ENCODE measurements at places on chromosomes 11 and 22. TPM values are rescaled to one million over a fixed set of nuclear protein-coding genes. Genes with fewer than 3 reads are reported as not detected.

The PNPLA3 gene
- total RNA-seq, result 1.7 TPM

The TTC17 gene
- total RNA-seq, result 74.2 TPM

The MS4A6A gene
- total RNA-seq, result not detected

The OR51B2 gene
- not detected for total RNA-seq

The MMP12 gene
- not detected for total RNA-seq

The YDJC gene
- total RNA-seq, result 67.9 TPM

The CSF2RB gene
- total RNA-seq, result not detected

The MMP3 gene
- total RNA-seq, result 0.26 TPM

The SYTL2 gene
- total RNA-seq, result 8.2 TPM

The CST6 gene
- 4.4 TPM for total RNA-seq

The TRIM48 gene
- not detected for total RNA-seq

The CNTN5 gene
- total RNA-seq, result not detected

The FXYD6 gene
- not detected for total RNA-seq

The IFITM10 gene
- total RNA-seq, result 2.4 TPM

The RFPL1 gene
- total RNA-seq, result not detected

The GAL3ST1 gene
- 0.13 TPM for total RNA-seq

The INSC gene
- 1.2 TPM for total RNA-seq

The RASD2 gene
- 0.13 TPM for total RNA-seq

The DEUP1 gene
- under 0.01 TPM for total RNA-seq

The KCTD14 gene
- 1.3 TPM for total RNA-seq

The BIRC3 gene
- 1.4 TPM for total RNA-seq

The TYMP gene
- total RNA-seq, result 126 TPM

The ZFTA gene
- total RNA-seq, result 2.4 TPM

The DLG2 gene
- 0.26 TPM for total RNA-seq

The CCDC15 gene
- 1.8 TPM for total RNA-seq

The CABP4 gene
- total RNA-seq, result not detected

The OR8G5 gene
- not detected for total RNA-seq

The CALCA gene
- not detected for total RNA-seq

The DAGLA gene
- 0.13 TPM for total RNA-seq

The NDUFS8 gene
- 127 TPM for total RNA-seq

The SLC5A1 gene
- total RNA-seq, result 0.26 TPM

The CCDC87 gene
- total RNA-seq, result under 0.01 TPM

The NXPE4 gene
- not detected for total RNA-seq

The GVQW3 gene
- total RNA-seq, result 0.26 TPM

The BTG4 gene
- total RNA-seq, result 0.51 TPM

All from bronchial epithelial cell (primary cell).